Immature natural killer cell (primary cell): ENCODE measurements at places on chromosomes 5 and 9. TPM values are rescaled to one million over a fixed set of nuclear protein-coding genes. Genes with fewer than 3 reads are reported as not detected.

GRCh38 chr9:37229882-37230482, 109.6 kb downstream of the ZCCHC7 start:
- DNase-seq: no peak
- peaks cover 5% of the 10 kb centered on the region for H3K36me3 ChIP-seq
- H3K4me1 ChIP-seq: peaks cover 32% of the 10 kb centered on the region
- H3K27ac ChIP-seq: no peak overlapping the region
- no peaks in the 10 kb centered on the region for H3K27me3 ChIP-seq

GRCh38 chr9:130973686-130974281, 34.7 kb upstream of the FIBCD1 start:
- peaks cover 5% of the 10 kb centered on the region for H3K27me3 ChIP-seq
- H3K4me3 ChIP-seq: no peak overlapping the region
- H3K4me1 ChIP-seq: no peaks in the 10 kb centered on the region

Gene PCDHGA9
- not detected for polyA plus RNA-seq

Gene MACIR
- 2.8 TPM for polyA plus RNA-seq

Gene CDC20B
- not detected for polyA plus RNA-seq

- peak overlapping the region; percentile 70 for H3K4me3 ChIP-seq
- H3K27ac ChIP-seq: no peak overlapping the region
- H3K36me3 ChIP-seq: no peaks in the 10 kb centered on the region
- H3K4me1 ChIP-seq: peaks cover 16% of the 10 kb centered on the region
- peaks cover 6% of the 10 kb centered on the region for H3K27me3 ChIP-seq
Observed at GRCh38 chr5:31639481-31640411, 815 bp downstream of the PDZD2 start.

DNA sequence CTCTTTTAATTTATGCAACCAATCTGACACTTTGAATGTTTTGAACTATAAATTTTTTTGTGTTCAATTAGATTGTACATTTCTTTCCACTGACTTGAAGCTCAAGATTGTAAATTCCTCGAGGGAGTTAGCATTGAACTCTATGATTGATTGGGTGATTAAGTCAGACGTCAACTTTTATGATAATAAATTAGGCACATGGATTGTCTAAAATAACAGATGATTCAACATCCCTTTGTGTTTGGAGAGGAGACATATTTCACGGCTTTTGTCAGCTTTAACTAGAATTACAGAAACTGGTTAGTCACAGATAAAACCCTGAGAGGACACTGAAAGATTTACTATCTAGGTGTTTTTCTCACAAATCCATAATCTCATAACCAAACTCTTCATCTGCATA, 32.7 kb upstream of the TXNDC8 start:
- no peaks in the 10 kb centered on the region for H3K27me3 ChIP-seq
- H3K27ac ChIP-seq: no peak overlapping the region
- H3K4me3 ChIP-seq: no peak overlapping the region
- no peaks in the 10 kb centered on the region for H3K36me3 ChIP-seq

- H3K4me3 ChIP-seq: no peak overlapping the region
- H3K27me3 ChIP-seq: peaks cover 13% of the 10 kb centered on the region
- H3K36me3 ChIP-seq: no peaks in the 10 kb centered on the region
Observed at GRCh38 chr9:133615186-133615585, 6.0 kb upstream of the FAM163B start.

- H3K27ac ChIP-seq: no peak overlapping the region
- H3K4me3 ChIP-seq: no peak overlapping the region
- no peak for DNase-seq
- H3K4me1 ChIP-seq: no peaks in the 10 kb centered on the region
- peaks cover 7% of the 10 kb centered on the region for H3K27me3 ChIP-seq
Observed at GRCh38 chr9:95581900-95582299, 65.1 kb upstream of the PTCH1 start.

DNA sequence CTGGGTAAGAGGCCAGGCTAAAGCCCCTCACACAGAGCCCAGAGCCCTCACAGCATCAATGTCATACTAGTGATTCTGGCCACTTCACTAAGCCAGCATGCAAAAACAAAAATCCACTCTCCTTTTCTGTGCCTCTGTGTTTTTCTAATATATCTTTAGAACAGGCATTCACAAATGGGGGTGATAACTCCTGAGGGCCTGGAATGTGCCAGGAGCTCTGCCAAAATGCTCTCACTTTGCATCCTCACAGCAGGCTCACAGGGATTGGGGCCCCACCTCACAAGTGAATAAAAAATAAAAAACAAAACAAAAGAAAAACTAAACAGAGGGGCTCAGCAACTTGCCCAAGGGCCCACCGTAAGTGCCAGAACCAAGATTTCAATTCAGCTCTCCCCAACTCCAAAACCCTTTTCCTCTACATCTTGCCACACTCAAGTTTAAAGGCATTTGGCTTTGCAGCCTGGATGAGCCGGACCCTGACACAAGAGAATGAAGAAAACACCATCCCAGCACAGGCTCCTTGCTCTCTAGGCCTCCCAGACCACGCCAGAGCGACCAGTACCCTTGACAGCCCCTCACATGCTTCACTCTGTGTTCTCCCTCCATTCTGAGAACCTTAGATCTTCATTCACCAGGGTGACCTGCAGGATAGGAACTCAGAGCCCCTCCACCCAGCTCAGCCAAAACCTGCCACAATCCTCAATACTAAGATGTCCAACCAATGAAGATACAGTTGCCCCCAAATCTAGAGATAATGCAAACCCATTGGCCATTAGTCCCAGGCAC, 51.3 kb downstream of the SAXO1 start:
- no peaks in the 10 kb centered on the region for H3K27me3 ChIP-seq
- peaks cover 2% of the 10 kb centered on the region for H3K4me1 ChIP-seq
- H3K36me3 ChIP-seq: no peaks in the 10 kb centered on the region
- H3K27ac ChIP-seq: no peak overlapping the region

Gene FIBCD1
- not detected for polyA plus RNA-seq

Gene GGTA1
- polyA plus RNA-seq: 0.26 TPM

Gene UAP1L1
- 1.4 TPM for polyA plus RNA-seq

DNA sequence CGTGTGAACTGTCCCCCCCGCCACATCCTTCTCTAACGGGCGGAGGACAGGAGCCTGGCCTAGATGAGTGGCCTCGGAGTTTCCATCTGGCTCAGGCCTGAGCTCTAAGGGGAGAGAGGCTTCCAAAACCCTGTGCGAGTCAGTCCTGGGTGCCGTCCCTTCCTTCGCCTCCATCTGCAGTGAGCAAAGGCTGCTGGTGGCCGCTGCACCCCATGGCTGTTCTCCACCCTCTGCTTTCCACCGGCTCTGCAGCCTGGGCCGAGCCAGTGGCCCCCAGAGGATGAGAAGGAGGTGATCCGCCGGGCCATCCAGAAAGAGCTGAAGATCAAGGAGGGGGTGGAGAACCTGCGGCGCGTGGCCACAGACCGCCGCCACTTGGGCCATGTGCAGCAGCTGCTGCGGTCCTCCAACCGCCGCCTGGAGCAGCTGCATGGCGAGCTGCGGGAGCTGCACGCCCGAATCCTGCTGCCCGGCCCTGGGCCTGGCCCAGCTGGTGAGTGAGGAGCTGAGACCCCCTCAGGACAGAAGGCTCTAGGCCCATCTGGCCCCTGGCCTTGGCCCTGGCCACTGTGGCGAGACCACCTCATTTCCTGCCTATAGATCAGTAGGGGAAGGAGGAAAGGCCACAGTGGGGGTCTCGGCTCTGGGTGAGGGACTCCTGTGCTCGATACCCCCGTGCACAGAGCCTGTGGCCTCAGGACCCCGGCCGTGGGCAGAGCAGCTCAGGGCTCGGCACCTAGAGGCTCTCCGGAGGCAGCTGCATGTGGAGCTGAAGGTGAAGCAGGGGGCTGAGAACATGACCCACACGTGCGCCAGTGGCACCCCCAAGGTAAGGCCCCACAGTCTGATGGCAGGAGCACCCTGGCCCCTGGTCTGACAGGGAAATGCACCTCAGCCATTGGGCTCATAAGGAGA, 3.0 kb downstream of the PKN3 start:
- H3K4me3 ChIP-seq: no peak overlapping the region
- H3K4me1 ChIP-seq: peaks cover 10% of the 10 kb centered on the region
- DNase-seq: no peak
- H3K27me3 ChIP-seq: no peaks in the 10 kb centered on the region
- H3K36me3 ChIP-seq: no peaks in the 10 kb centered on the region
- H3K27ac ChIP-seq: no peak overlapping the region

DNA sequence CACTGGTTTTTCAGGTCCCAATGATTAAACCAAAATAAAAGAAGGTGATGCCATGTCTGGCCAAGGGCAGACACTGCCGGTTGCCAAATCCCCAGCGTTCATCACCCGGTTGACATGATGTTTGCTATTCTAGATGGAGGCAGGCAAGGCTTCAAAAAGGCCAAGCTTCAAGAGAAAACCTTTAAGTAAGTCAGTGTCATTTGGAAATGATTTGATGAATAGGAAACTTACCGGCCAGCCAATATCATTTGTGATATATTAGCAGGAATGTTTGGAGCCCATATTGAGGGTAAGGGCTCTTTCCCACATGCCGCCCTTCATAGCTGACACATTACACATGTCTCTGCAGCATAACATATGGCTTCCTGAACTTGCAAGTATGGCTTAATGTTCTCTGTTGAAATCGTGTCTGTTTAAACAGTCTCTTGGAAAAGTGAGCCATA, 89.5 kb upstream of the TTC23L start:
- DNase-seq: no peak
- H3K4me1 ChIP-seq: peaks cover 1% of the 10 kb centered on the region
- no peaks in the 10 kb centered on the region for H3K36me3 ChIP-seq
- H3K27ac ChIP-seq: no peak overlapping the region
- peaks cover 4% of the 10 kb centered on the region for H3K27me3 ChIP-seq
- no peak overlapping the region for H3K4me3 ChIP-seq

GRCh38 chr9:124110307-124110915, 98.8 kb downstream of the LHX2 start:
- H3K4me3 ChIP-seq: no peak overlapping the region
- H3K4me1 ChIP-seq: no peaks in the 10 kb centered on the region
- H3K27ac ChIP-seq: no peak overlapping the region

Gene EQTN
- not detected for polyA plus RNA-seq

Gene IFNA4
- polyA plus RNA-seq: not detected

- H3K4me3 ChIP-seq: no peak overlapping the region
- H3K36me3 ChIP-seq: no peaks in the 10 kb centered on the region
- H3K27ac ChIP-seq: no peak overlapping the region
Observed at GRCh38 chr9:18317896-18318295, 156.1 kb upstream of the ADAMTSL1 start.

Gene LCN15
- polyA plus RNA-seq: not detected

Gene UGT3A1
- polyA plus RNA-seq: not detected

DNA sequence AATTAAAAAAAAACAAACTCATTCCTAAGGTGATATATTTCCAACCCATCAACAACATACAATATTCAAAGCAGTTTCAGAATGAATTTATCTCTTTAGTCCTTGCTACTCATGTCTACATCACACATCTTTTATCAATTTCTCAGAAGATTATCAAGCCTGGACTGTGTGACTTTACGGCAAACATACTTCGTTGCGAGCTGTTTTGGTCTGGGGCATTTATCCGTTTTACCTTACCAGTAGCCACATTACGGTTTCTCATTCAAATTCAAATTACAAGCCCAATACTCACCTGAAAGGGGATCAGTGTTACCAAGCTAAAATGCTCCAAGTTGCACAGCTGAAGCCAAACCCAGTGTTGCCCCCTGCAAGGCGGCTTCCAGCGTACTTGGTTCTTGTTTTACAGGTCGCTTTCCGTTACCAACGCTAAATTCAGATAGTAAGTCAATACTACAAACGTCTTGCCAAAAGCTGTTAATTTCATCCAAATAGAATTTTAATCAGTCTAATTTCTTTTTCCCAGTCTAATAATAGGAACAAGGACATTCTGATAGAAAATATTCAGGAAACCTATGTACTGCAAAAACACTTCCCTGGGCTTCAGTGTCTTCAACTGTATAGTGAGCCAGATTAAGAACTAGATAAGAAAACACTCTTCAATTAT, 1.8 kb downstream of the HNRNPH1 start:
- no peak for DNase-seq
- H3K4me1 ChIP-seq: peaks cover 74% of the 10 kb centered on the region
- H3K4me3 ChIP-seq: peak overlapping the region; percentile 97

Gene CBY3
- polyA plus RNA-seq: 1.3 TPM

GRCh38 chr5:147084702-147085101, 150.1 kb upstream of the STK32A start:
- no peak overlapping the region for H3K27ac ChIP-seq
- no peaks in the 10 kb centered on the region for H3K4me1 ChIP-seq
- H3K36me3 ChIP-seq: no peaks in the 10 kb centered on the region
- no peak for DNase-seq

DNA sequence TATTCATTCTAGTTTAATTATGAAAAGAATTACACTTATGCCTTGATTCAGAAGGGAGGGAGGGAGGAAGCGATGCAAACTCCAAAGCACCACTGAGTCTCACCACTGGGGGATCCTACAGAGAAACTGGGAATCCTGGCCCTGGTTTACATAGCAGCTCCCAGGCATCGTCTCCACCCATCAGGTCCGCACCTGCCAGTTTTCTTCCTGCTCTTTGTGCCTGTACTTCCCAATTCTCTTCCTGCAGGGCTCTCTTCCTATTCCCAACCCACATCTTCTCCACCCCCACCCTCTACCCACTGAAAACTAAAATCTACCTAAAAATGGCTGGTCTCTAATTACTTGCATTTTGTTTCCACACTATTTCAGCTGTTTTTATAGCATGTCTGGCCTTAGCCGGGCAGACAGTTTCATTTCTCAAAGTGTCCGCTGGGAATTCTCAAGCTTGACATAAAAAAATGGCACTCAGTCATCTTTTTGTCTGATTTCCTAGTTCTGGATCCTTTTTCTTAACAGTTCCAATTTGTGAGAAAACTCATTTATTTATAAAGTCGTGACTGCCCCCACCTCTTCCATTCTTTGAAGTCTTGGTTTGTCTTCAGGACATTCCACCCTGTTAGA, 1.6 kb upstream of the TNIP1 start:
- peak overlapping the region; percentile 89 for H3K4me3 ChIP-seq
- H3K4me1 ChIP-seq: peaks cover 61% of the 10 kb centered on the region
- no peaks in the 10 kb centered on the region for H3K36me3 ChIP-seq
- peaks cover 2% of the 10 kb centered on the region for H3K27me3 ChIP-seq
- H3K27ac ChIP-seq: peak overlapping the region; percentile 86

DNA sequence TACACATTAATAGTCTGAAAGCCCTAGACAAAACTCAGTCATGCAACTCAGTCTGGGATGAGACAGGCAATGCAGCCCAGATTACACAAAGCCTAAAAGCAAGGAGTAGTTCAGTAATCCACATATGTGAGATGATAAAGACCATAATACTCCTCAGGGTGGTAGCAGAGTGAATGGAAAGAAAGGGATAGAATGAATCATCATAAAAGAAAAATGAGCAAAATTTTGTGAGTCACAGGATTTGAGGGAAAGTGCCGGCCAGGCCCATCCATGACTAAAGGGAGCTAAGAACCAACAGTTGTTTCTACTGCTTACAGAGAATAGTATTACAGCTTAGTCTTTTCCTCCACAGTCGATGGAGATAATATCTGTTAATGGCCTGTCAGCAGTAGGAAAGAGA, 90.0 kb upstream of the POU5F2 start:
- no peak overlapping the region for H3K4me3 ChIP-seq
- H3K36me3 ChIP-seq: peaks cover 21% of the 10 kb centered on the region
- no peak overlapping the region for H3K27ac ChIP-seq
- no peaks in the 10 kb centered on the region for H3K4me1 ChIP-seq

Gene SPATA31A3
- not detected for polyA plus RNA-seq
